ENCODE measurements at places on chromosomes 7 and 10. TPM values are rescaled to one million over a fixed set of nuclear protein-coding genes. Genes with fewer than 3 reads are reported as not detected.

Gene FKBP6
- not detected for total RNA-seq

Gene SPDYE2B
- total RNA-seq, result not detected

Gene TAS2R41
- total RNA-seq, result not detected

Gene MYPN
- total RNA-seq, result 31.8 TPM

Gene C10orf90
- total RNA-seq, result 1.0 TPM

Gene GPR15LG
- total RNA-seq, result not detected

Gene TMEM229A
- total RNA-seq, result not detected

Gene NUDT13
- 2.9 TPM for total RNA-seq

Gene IDI1
- total RNA-seq, result 74.3 TPM

DNA sequence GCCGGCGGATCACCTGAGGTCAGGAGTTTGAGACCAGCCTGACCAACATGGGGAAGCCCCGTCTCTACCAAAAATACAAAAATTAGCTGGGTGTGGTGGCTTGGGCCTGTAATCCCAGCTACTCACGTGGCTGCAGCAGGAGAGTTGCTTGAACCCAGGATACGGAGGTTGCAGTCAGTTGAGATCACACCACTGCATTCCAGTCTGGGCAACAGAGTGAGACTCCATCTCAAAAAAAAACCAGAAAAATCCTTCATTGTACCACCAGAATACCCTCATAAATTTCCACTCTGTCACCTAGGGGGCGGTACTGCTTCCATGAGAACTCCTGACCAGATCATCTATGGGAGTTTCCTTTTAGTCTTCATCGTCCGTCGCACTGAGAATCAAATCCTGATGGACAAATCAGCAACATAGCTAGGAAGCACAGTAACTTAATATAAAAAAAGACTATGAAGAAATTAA is 225.8 kb upstream of the KLF14 start:
- DNase-seq, result peak; percentile 89

- no peak for DNase-seq
Observed at GRCh38 chr10:121596689-121597503, 1.3 kb downstream of the FGFR2 start.

DNA sequence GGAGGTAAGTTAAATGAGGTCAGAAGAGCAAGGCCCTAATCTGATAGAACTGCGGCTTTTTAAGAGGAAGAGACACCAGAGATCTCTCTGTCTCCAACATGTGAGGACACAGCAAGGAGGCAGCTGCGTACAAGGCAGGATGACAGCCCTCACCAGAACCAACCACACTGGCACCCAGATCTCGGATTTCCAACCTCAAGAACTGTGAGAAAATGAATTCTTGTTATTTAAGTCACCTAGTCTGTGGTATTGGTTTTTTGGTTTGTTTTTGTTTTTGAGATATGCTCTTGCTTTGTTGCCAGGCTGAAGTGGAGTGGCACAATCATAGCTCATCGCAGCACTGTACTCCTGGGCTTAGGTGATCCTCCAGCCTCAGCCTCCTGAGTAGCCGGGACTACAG is 127.2 kb downstream of the DLG5 start:
- peak; percentile 87 for DNase-seq

- no peak for DNase-seq
Observed at GRCh38 chr10:33355274-33355673, 20.8 kb upstream of the NRP1 start.

GRCh38 chr10:78025685-78026364 is 3.5 kb downstream of the POLR3A start:
- DNase-seq, result peak; percentile 75

- DNase-seq, result no peak
Observed at GRCh38 chr10:97067716-97068391, 117.9 kb downstream of the SLIT1 start.

- DNase-seq, result peak; percentile 55
Observed at GRCh38 chr7:158707610-158708009, 3.0 kb upstream of the NCAPG2 start.

DNA sequence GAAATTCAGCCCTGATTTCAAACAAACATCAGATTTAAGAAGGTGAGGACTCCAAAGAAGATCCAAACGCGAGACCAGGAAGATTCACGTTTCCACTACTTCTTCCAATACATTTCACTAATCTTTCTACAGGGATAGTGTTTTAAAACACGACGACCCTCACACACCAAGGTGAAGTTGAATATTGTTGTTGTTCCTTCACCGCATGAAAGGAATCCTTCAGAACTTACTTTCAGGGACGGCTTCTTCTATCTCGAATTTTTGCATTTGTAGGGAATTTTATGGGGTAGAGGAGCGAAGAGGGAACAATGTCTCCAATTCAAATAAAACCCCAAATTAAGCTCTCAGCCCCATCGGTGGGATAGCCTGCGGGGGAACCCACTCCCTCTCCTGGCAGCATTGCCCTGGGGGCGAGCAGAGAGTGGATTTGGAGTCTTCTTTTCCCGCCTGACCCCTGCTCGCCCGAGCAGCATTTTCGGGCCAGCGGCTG is 1.5 kb upstream of the GATA3 start:
- no peak for DNase-seq

- DNase-seq, result no peak
Observed at GRCh38 chr7:146656988-146657387, 540.4 kb downstream of the CNTNAP2 start.

GRCh38 chr7:2220506-2220905 is 12.2 kb downstream of the MAD1L1 start:
- DNase-seq, result no peak

GRCh38 chr10:72146071-72146470 is 57.7 kb upstream of the SPOCK2 start:
- DNase-seq, result no peak

GRCh38 chr10:69324583-69324982 is 46.3 kb downstream of the HK1 start:
- no peak for DNase-seq

DNA sequence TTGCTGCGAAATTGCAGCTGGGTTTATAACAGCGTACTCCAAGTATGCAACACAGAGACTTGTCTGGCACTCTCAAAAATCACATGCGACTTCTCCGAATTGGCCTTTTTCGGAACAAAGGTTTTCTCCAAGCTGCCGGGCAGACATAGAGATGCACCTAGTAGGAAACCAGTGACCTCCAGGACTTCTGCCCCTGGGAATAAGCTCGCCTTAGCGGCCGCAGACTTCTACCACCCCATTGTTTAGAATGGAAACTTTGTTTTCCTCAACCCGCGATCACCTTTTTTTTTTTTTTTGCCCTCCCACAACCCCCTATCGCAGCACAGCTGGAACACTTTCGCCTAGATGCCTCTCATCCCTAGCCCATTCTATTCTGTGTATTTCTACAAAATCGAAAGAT is 4.9 kb upstream of the HOXA10 start:
- DNase-seq, result no peak

GRCh38 chr10:91629715-91630549 is 2.9 kb downstream of the PPP1R3C start:
- no peak for DNase-seq

DNA sequence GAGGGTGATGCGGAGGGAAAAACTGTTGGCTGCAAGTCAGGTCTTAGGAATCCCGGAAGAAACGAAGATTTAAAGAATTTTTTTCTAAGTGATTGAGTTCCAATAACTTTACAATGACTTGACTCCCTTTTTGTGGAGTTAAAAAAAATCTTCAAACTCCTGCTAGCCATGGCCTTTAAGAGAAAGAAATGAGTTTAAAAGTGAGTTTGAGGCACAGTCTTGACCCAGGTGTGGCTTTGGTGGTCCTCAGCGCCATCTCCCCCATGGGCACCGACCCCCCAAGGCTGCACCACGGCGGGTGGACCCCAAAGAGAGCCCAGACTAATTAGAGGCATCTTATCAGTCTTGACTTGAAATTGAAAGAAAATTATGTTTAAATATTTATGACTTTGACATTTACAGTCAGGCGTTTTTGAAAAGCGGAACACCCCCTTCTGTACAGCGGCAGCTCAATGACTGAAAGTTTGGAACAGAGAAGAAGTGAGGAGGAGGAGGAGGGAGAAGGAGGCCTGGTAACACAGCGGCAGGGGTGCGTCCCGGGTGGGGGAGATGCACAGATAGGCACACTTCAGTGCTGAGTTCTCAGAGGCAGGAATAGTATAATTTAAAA is 349.6 kb downstream of the DNAJB6 start:
- DNase-seq, result no peak

- DNase-seq, result no peak
Observed at GRCh38 chr7:134293002-134293740, 23.6 kb downstream of the SLC35B4 start.

- DNase-seq, result no peak
Observed at GRCh38 chr10:32111585-32111984, 55.4 kb upstream of the KIF5B start.

DNA sequence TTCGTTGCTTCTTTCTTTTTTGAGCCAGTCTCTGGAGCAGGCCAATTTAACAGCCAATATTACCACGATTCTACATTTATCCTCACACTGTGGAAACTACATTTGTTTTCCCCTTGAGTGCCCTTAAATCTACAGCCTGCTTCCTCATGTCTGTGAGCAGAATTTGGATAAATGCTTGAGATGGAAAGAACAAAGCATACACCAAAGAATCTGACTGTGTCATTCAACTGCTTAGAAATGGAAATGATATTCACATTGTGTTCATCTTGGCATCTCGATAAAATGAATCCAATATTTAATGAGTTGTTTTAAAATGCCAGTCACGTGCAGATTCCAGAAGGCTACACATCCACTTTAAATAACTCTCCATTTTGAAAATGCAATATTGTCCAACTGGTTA is 41.0 kb upstream of the GSDME start:
- DNase-seq, result no peak

GRCh38 chr10:90413196-90413595 is 444.6 kb downstream of the HTR7 start:
- peak; percentile 26 for DNase-seq

- no peak for DNase-seq
Observed at GRCh38 chr7:37709631-37710509, 26.3 kb downstream of the GPR141 start.

GRCh38 chr7:87100326-87100725 is 40.9 kb upstream of the ELAPOR2 start:
- DNase-seq, result no peak

GRCh38 chr10:77516575-77516974 is 121.0 kb downstream of the KCNMA1 start:
- DNase-seq, result no peak

GRCh38 chr7:1861799-1862458 is 191.9 kb downstream of the ELFN1 start:
- DNase-seq, result no peak

DNA sequence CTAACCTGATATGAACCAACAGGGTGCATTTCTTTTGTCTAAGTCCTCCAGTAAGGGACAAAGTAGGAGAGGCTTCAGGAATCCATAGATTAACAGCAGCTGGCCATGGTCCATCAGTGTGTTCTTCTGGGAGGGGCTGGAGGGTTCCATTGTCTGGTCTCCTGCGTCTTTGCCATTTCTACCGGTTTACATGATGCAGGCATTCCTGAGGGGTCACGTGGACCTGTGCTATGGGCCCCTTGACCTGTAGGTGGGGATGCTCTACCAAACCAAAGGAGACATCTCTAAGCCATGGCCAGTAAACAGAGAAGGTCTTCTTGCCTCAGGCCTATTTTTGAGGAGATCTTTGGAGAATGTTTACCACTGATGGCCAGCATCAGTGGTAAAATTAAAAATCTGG is 28.7 kb upstream of the HABP2 start:
- no peak for DNase-seq

DNA sequence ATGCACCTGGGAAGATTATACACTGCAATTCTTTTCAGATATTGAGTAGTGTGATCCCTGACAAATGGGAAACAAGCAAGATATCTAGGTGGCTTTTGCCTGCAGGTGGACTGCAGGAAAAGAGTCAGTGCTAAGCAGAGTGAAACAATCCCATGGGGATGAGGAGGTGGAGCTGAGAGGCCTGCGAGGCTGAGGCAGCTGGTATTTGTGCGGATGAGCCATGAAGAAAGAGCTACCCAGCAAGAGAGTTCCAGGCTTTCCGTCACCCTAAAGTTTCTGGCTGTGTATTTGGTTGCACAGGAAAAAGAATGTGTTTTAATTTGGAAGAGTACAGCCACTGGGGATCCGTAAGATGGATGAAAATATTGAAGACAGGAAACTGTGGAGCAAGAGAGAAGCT is 714.1 kb upstream of the COBL start:
- DNase-seq, result no peak

DNA sequence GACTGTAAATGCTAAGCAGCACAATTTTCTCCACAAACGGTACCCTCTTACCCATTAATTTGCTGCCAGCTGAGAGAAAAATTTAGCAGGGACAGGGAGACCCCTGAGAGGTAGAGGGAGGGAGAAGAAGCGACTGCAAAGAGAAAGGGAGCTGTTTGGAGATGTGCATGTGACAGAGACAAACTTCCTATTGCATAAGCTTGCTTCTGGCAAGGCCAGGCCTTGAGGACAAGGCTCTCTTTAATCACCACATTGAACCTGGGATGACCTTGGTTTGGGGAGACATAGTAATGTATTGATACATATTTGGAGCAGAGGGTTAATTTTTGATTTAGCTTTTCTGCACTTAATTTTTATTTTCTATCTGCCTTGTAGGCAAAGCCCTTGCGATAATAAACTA is 31.1 kb upstream of the HIBADH start:
- no peak for DNase-seq

DNA sequence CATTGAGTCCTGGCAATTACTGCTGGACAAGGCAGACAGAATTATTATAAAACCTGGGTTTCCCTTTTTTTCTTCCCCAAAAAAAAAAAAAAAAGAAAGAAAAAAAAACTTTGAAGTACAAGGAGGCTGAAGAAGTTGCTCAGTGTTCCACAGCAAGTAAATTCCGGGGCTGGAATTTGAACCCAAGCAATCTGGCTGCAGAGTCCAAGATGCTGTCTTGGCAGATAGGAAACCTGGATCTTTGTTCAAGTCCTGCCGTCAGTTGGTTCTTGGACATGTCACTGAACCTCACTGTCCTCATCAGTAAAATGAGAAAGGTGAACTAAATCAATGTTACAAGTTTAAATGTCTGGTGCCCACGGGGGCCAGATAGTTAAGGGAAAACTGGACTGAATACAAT is 35.3 kb downstream of the ARID5B start:
- no peak for DNase-seq

DNA sequence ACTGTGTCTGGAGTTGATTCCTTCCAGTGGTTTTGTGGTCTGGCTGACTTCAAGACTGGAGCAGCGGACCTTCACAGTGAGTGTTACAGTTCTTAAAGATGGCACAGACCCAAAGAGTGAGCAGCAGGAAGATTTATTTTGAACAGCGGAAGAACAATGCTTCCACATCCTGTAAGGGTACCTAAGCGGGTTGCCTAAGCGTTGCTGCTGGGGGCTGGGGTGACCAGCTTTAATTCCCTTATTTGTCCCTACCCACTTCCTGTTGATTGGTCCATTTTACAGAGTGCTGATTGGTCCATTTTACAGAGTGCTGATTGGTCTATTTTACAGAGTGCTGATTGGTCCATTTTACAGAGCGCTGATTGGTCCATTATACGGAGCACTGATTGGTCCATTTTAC is 13.2 kb downstream of the AKR1B15 start:
- peak; percentile 77 for DNase-seq

DNA sequence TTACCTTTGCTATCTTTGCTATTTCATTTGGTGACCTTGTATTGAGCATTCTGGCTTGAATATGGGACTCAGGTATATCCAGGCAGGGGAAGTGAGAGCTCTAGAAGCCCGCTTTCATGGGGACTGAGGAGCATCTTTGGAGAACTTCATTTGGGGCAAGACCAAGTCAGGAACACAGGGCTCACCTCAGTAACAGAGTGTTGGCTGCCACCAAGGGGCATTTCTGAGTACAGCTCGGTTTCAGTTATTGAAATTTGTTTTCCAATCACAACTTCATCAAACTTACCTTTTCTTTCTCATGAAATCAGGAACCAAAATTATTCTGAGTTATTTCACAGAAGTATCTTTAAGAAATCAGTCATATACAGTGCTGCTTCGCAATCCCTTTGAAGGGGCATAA is 337.2 kb downstream of the C7orf25 start:
- DNase-seq, result no peak

GRCh38 chr7:132641238-132641637 is 65.0 kb upstream of the PLXNA4 start:
- no peak for DNase-seq

Data from LHCN-M2 (cell line).